ENCODE measurements at places on chromosomes 3 and 15. TPM values are rescaled to one million over a fixed set of nuclear protein-coding genes. Genes with fewer than 3 reads are reported as not detected.
A peak's percentile ranks its signal among the peaks of the same experiment; 100 is the strongest.

BCHE gene
- 5.8 TPM for total RNA-seq

CD80 gene
- total RNA-seq: 8.6 TPM

CLSTN2 gene
- total RNA-seq: 4.5 TPM

IL12A gene
- total RNA-seq: 2.9 TPM

SLC51A gene
- 1.3 TPM for total RNA-seq

CEP152 gene
- total RNA-seq: 6.5 TPM

FBXW12 gene
- not detected for total RNA-seq

CLDN18 gene
- 162 TPM for total RNA-seq

RLBP1 gene
- total RNA-seq: not detected

GOLGA8R gene
- total RNA-seq: 5.1 TPM

CDCP1 gene
- 28.7 TPM for total RNA-seq

- no peaks in the 10 kb centered on the region for H3K27me3 ChIP-seq
- DNase-seq: no peak
- no peak overlapping the region for H3K4me3 ChIP-seq
- H3K4me1 ChIP-seq: no peaks in the 10 kb centered on the region
- H3K36me3 ChIP-seq: no peaks in the 10 kb centered on the region
- H3K27ac ChIP-seq: no peak overlapping the region
These were observed 440.6 kb downstream of the GBE1 start for GRCh38 chr3:81320862-81321261.

GRCh38 chr3:55194376-55194775 is 266.5 kb upstream of the LRTM1 start:
- no peaks in the 10 kb centered on the region for H3K36me3 ChIP-seq
- no peak for DNase-seq
- no peaks in the 10 kb centered on the region for H3K4me1 ChIP-seq
- no peaks in the 10 kb centered on the region for H3K27me3 ChIP-seq
- H3K4me3 ChIP-seq: no peak overlapping the region

DNA sequence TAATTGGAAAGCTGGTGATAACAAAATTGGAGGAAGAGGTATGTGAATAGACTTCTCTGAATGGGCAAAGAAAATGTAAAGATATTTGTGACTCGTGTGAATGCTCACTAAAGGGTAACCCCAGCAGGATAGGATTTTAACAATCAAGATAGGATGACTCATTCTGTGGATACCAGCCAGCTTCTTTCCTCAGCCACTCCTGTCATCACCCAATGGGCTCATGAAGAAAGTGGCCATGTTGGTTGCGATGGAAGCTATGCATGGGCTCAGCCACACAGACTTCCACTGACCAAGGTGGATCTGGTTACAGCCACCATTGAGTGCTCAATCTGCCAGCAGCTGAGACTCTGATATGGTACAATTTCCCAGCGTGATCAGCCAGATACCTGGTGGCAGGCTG is 40.9 kb downstream of the STRIT1 start:
- H3K27me3 ChIP-seq: no peaks in the 10 kb centered on the region
- no peak overlapping the region for H3K4me3 ChIP-seq
- H3K36me3 ChIP-seq: no peaks in the 10 kb centered on the region
- DNase-seq: no peak
- H3K4me1 ChIP-seq: no peaks in the 10 kb centered on the region

DNA sequence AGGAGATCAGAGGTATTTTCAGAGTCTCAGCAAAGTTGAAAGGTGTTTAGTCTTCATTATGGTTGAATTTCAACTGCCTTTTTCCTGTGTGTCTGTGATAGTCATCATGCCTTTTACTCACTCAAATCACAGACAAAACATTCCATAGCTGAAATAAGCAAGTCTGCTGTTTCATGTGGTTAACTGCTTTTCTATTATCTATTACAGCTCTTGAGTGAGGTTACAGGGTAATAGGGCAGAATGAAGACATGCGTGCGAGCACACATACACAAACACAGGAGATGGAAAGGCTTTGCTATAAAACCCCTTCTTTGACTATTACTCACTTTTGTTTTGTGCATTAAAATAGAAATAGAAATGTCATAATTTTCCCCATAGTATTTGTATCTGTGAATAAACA is 192.6 kb upstream of the RARB start:
- no peaks in the 10 kb centered on the region for H3K4me1 ChIP-seq
- H3K36me3 ChIP-seq: no peaks in the 10 kb centered on the region
- no peak for DNase-seq
- H3K27ac ChIP-seq: no peak overlapping the region
- H3K27me3 ChIP-seq: no peaks in the 10 kb centered on the region
- no peak overlapping the region for H3K4me3 ChIP-seq

DNA sequence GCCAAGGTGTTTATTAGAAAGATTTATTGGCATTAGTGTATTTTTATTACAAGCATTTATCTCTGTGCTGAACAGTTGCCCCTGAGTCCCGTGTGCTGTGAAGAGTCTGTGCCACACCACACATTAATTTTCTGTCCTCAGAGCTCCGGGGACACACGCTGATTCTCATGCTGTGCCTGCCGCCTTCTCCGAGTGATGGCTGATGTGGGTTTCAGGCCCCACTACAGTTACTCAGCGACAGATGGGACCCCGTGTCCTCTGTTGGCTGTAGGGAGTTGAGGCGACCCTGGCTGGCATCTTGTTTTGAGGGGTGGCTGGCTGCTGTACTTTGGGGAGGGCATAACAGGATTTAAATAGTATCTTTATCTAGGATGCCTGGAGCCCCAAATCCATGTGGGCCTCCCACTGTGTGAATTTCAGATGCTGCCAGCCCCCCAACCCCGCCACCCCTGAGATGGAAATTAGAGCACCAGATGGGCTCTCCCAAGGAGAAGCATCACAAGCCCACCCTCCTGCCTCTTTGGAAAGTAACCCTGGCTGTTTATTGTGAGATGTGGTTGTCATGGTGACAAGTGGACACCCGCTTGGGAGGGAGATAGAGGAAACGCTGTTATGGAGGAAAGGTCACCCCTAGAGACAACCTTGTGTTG is 185.6 kb downstream of the APBA2 start:
- no peak overlapping the region for H3K4me3 ChIP-seq
- H3K4me1 ChIP-seq: no peaks in the 10 kb centered on the region
- H3K27me3 ChIP-seq: no peaks in the 10 kb centered on the region
- H3K27ac ChIP-seq: no peak overlapping the region
- DNase-seq: no peak

DNA sequence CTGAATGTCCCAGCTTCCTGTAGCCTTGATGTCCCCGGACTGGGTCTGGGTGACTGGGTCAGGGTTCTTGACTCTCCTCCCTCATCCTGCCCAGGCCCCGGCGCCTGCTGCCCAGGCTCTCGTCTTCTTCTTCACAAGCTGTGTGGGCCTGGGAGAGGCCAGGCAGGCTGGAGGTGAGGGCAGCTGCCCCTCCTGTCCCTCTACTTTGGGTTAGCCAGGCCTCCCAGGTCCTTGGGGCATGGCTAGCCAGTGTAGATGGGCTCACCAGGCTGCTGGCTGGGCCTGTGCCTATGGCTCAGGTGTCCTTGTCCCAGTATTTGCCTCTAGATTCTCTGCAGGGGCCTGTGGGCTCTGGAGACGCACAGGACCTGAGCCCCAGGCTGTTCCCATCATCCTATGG is 31.8 kb downstream of the TKT start:
- H3K4me3 ChIP-seq: no peak overlapping the region
- no peaks in the 10 kb centered on the region for H3K27me3 ChIP-seq
- peak; percentile 39 for DNase-seq
- H3K36me3 ChIP-seq: peaks cover 63% of the 10 kb centered on the region
- H3K4me1 ChIP-seq: no peaks in the 10 kb centered on the region

GRCh38 chr3:174955513-174956016 is 96.4 kb downstream of the NAALADL2 start:
- H3K27me3 ChIP-seq: no peaks in the 10 kb centered on the region
- H3K27ac ChIP-seq: no peak overlapping the region
- no peak overlapping the region for H3K4me3 ChIP-seq
- no peaks in the 10 kb centered on the region for H3K36me3 ChIP-seq
- no peak for DNase-seq

GRCh38 chr3:157231071-157231470 is 71.1 kb upstream of the CCNL1 start:
- H3K36me3 ChIP-seq: no peaks in the 10 kb centered on the region
- no peaks in the 10 kb centered on the region for H3K4me1 ChIP-seq
- no peak for DNase-seq

DNA sequence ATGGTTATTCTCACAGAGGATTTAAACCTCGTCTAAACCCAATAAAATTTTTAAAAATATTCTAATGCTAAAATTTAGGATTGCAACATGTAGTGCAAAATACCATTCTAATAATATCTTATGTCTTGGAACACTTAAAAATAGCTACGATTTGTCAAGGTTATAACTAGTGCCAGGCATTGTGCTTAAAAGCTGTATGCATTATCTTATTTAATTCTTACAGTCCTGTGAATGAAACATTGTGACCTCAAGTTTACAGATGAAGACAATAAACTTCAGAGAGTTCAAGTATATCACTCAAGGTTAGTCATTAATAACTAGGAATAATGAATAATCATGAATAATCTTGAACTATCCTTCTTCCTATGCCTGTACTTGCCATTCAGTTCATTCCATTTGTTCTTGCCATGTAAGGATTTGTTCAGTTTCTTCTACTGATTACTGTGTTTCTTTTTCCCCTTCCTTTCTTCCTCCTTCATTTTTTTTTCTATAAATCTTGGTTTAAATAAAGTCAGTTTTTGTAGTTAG is 897.6 kb upstream of the NR2F2 start:
- H3K4me1 ChIP-seq: no peaks in the 10 kb centered on the region
- no peak for DNase-seq
- no peak overlapping the region for H3K4me3 ChIP-seq
- no peak overlapping the region for H3K27ac ChIP-seq

DNA sequence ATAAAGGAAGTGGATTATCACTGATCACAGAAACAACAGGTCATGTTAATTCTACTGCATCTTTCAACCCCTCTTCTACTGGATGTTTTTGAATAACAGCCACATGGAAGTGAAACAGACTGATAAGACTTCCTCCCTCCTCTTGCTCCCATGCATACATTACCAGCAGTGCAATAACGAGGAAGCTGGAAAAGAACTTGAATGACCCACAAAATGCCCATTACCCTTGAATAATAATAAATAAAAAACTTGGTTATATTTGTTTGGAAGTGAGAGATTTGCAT is 51.6 kb downstream of the RARB start:
- H3K4me3 ChIP-seq: no peak overlapping the region
- H3K27me3 ChIP-seq: no peaks in the 10 kb centered on the region
- H3K36me3 ChIP-seq: no peaks in the 10 kb centered on the region
- peaks cover 6% of the 10 kb centered on the region for H3K4me1 ChIP-seq
- DNase-seq: no peak

DNA sequence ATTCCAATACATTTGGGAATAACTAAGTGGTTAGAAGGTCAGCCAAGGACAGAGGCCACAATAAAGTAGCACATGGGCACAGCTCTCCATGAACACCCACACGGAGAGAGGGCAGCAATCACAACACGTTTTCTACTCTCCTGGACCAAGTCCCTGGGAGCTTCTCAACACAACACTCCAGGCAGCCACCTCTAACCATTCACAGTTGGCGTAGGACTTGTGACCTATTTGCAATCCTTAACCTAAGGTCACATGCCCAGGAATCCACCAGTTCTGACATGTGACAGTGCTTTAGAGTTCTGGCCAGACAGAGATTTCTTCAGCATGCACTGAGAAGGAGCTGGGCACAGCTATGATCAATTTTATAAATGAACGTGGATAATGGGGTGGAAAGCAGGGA is 280.8 kb downstream of the SHQ1 start:
- no peak overlapping the region for H3K4me3 ChIP-seq
- no peak for DNase-seq
- H3K27ac ChIP-seq: no peak overlapping the region
- H3K36me3 ChIP-seq: no peaks in the 10 kb centered on the region
- H3K4me1 ChIP-seq: no peaks in the 10 kb centered on the region
- no peaks in the 10 kb centered on the region for H3K27me3 ChIP-seq

DNA sequence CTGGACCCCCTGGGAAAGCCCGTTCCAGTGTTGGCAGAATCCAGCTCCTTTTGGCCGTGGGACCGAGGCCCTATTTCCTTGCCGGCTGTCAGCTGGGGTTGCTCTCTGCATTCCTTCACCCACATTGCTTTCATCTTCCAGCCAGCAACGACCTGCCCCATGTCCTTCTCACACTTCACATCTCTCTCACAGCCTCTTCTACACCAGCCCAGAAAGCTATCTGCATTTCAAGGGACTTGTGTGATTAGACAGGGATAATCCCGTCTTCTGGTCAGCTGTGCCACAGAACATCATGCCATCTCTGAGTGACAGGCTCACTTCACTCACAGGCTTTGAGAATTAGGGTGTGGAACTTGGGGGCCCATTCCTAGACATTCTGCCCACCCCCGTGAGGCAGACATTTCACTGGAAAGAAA is 16.4 kb downstream of the EFCC1 start:
- no peak for DNase-seq
- no peaks in the 10 kb centered on the region for H3K36me3 ChIP-seq
- H3K4me1 ChIP-seq: peaks cover 79% of the 10 kb centered on the region
- H3K27me3 ChIP-seq: no peaks in the 10 kb centered on the region

DNA sequence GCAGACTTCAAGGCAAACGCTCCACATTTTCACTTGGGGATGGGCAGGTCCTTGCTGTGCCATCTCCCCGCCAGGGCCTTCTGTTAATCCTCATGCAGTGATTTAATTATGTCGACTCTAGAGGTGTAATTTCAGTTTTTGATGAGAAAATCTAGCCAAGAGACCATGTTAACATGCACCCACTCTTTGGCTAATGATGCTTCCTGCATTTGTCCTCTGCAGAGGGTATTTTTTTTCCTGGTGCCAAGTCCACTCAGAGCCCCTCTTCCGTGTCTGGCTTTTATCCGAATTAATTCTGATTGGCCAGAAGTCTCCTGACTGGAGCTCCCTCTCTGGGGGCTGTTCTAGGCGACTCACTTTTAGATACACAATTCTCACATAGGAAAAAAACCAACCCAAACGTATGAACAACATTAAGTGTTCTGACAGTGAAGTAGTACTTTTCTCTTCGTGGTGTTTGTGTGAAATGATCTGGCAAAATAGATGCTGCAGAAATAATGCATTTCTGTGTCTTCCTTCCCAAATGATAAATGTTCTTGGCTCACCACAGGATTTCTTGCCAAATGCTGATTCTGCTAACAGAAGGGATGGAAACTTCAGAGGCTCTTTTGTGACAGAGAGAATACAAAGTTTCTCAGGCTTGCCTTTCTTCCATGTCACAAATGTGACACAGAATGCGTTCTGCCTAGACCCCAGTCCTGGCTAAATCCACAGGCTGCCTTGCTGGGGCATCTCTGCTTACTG is 190.0 kb downstream of the CACNA2D3 start:
- no peaks in the 10 kb centered on the region for H3K36me3 ChIP-seq
- no peaks in the 10 kb centered on the region for H3K4me1 ChIP-seq
- H3K27ac ChIP-seq: no peak overlapping the region
- no peaks in the 10 kb centered on the region for H3K27me3 ChIP-seq

- peak overlapping the region; percentile 72 for H3K27ac ChIP-seq
- H3K36me3 ChIP-seq: no peaks in the 10 kb centered on the region
- no peak overlapping the region for H3K4me3 ChIP-seq
- peaks cover 30% of the 10 kb centered on the region for H3K4me1 ChIP-seq
- no peaks in the 10 kb centered on the region for H3K27me3 ChIP-seq
These were observed 229.7 kb upstream of the BHLHE40 start for GRCh38 chr3:4749567-4750002.

GRCh38 chr3:14900881-14901873 is 46.2 kb upstream of the NR2C2 start:
- peaks cover 49% of the 10 kb centered on the region for H3K36me3 ChIP-seq
- H3K27ac ChIP-seq: no peak overlapping the region
- DNase-seq: no peak
- H3K4me3 ChIP-seq: no peak overlapping the region

GRCh38 chr3:124993466-124993865 is 58.9 kb upstream of the MUC13 start:
- H3K36me3 ChIP-seq: peaks cover 97% of the 10 kb centered on the region
- peaks cover 40% of the 10 kb centered on the region for H3K4me1 ChIP-seq
- DNase-seq: no peak
- H3K27me3 ChIP-seq: no peaks in the 10 kb centered on the region
